Pancreas (tissue), 10 donors: ENCODE measurements at places on chromosomes 5 and 9. TPM values are rescaled to one million over a fixed set of nuclear protein-coding genes. Genes with fewer than 3 reads are reported as not detected.

GRCh38 chr5:71528206-71528605, 58.9 kb upstream of the MCCC2 start:
- no peak for DNase-seq

DNA sequence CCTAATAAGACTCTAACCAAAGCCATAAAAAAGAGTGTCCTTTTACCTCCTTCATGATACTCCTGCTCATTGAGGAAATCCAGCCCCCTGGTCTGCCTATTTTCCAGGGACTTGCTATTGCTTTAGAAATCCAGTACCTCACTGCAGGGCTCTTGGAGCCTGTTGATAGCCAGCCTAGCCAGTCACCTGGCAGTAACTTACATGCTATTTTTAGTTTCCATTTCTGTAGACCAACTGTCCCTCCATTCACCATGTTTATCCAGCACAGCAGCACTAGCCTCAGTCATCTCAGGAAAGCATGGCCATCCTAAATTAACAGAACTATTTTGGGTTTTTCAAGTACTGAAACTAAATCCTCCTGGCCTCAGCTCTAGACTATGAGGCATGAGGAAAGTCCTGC, 91.5 kb upstream of the PHF24 start:
- no peak for DNase-seq

- no peak for DNase-seq
These were observed 1.2 kb upstream of the NIPAL4 start for GRCh38 chr5:157458835-157459234.

The AGXT2 gene
- total RNA-seq = not detected

DNA sequence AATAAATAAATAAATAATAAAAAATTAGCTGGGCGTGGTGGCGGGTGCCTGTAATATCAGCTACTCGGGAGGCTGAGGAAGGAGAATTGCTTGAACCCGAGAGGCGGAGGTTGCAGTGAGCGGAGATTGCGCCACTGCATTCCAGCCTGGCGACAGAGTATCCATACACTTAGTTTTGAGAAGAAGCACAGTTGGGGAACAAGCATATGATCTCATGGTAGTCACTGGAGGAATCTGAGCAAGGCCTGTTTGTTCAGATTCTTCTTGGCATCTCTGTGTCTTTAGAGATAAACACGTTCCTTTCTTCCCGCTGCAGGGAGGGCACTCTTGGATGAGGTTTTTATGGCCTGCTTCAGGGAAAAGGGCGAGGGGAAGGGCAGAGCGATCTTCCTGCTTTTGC, 15.6 kb upstream of the DENND1A start:
- DNase-seq = no peak

DNA sequence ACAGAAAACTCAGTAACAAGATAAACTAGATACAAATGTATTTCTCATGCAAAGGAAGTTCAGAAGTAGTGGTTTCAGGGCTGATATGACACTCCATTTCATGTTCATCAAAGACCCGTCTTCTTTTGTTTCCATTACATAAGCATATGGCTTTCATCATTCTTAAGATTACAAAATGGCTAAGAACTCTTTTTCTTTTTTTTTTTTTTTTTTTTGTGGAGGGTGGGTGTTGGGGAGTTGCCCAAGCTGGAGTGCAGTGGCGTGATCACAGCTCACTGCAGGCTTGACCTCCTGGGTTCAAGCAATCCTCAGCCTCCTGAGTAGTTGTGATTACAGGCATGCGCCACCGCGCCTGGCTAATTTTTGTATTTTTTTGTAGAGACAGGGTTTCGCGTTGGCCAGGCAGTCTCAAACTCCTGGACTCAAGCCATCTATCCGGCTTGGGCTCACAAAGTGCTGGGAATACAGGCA, 22.0 kb upstream of the PTBP3 start:
- no peak for DNase-seq

- no peak for DNase-seq
These were observed 6.5 kb upstream of the MAT2B start for GRCh38 chr5:163498886-163499285.

DNA sequence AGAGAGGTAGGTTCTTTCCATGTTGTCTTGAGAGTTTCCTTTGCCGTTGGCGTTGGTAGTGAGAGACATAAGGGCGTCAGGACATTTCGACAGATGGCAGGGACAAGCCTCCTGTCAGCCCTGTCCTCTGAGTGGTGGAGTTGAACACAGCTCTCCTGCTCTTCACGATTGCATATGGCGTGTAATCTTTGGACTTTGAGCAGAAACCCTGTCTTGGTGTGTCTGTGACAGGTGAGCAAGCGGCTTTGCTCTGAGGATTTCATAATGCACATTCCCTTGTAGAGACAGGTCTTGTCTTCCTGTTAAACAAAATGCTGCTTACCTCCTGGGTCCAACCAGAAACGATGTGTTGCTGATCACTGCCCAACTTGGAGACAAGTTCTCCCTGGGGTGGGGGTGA, 146.5 kb downstream of the NXNL2 start:
- no peak for DNase-seq

DNA sequence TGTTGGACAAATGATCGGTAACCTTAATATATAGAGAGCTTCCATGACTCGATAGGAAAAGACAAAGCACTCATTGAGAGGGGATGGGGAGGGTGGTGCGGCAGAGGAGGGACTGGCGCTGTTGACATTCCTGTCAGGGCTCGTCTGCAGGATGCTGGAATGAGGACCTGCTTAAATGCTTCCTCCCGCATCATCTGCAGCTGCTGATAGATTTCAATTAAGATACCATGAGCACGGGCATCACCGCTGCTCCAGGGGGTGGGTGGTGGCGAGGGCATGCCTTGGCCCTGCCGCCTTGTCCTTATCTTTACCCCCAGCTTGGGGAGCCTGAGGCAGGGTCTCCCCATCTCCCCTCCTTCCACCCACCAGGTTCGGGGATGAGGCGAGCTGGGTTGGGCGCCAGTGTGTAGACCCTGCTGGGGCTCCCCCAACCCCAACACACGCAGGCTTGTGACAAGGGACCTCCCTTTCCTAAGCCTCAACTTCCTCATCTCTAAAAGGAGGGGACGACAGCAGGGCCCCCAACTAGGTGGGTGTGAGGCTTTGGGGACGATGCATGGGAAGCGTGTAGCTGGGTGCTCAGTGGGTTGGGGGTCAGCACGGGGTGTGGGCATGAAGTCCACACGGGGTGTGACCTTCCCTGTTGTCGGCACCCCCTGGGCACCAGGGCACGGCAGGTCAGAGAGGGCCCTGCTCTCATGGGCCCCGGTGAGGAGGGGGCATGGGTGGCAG, 11.7 kb upstream of the QRFP start:
- no peak for DNase-seq

DNA sequence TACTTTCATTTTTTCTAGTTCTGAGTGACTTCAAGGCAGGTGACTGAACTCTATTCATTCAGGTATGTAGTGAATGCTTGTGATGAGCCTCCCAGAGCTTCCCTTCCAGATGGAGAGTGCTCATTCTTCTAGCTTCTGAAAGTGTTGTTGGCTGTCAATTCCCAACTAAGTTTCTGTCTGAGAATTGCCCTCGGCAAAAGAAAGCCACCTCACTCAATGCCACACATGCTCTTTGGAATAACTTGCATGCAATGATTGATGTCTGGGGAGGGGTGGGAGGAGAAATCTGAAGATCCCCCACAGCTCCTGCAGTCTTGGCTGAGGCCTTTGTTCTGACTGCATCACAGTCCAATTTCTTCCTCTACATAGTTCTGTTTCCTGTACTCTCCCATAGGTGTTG, 123.1 kb upstream of the C6 start:
- no peak for DNase-seq

The PALM2AKAP2 gene
- not detected for total RNA-seq

The EIF4E1B gene
- total RNA-seq = not detected

The SLC34A1 gene
- not detected for total RNA-seq

DNA sequence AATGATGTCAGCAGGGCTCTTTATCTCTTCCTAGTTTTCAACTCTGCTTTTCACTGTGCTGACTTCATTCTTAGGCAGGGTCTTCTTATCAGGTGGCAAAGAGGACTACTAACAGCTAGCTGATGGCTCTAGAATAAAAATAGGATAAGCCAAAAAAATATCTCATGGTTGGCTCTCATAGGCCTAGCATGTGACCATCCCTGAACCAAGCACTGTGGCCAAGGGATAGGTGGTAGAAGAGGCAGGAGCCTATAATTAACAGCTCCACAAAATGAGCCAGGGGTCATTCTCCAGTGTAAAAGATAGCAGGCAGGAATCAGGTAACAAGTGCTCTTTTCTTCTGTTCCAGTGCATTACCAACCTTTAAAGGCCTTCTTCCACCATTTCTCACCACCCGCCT, 21.1 kb downstream of the ANKDD1B start:
- no peak for DNase-seq

The ITGA2 gene
- total RNA-seq = 12.6 TPM

The ESM1 gene
- 0.65 TPM for total RNA-seq

GRCh38 chr9:6543204-6543603, 102.3 kb downstream of the GLDC start:
- no peak for DNase-seq

GRCh38 chr9:135888126-135888765, 19.1 kb downstream of the CAMSAP1 start:
- DNase-seq = no peak

The PRRX2 gene
- 0.16 TPM for total RNA-seq

The LPAR1 gene
- total RNA-seq = 3.8 TPM

DNA sequence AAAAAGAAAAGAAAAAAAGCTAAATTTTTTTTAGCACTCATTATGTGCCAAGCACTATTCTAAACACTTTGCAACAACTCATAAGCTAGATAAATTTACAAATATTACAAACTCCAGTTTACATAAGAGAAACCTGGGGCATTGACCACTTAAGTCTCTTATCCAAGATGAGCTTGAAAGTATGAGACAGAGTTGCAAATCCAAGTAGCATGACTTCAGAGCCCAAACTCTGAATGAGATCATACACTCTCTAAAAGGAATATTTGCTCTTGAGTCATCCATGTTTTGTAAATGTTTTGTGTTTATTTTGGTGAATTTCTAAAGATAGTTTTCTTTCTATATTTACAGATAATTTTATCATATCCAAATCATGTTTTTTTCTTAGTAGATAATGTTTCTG, 4.0 kb upstream of the SHOC1 start:
- DNase-seq = no peak

DNA sequence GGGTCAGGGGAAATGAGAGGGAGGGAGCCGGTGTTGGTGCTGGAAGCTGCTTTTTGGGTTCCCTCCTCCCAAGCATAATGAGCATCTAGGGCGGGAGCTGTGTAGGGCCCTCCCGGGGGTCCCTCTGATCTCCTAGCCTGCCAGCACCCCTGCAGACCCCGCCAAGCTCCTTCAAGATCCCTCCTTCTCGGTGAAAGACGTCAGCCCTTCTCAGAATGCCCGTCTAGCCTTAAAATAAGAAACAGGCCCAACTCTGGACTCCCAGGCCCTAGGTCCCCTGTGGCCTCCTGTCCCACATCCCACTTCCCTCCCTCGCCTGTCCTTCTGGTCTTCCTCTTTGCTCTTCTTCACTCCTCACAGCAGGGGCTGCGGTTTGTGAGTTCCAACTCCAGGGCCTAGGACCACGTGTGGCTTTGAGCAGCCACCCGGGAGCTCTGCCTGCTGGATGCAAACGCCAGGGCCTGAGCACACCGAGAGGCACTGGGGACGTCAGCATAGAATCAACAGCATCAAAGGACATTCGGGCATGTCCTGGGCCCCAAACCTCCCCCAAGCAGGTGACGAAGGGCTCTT, 8.8 kb upstream of the SCGB3A1 start:
- DNase-seq = no peak

- no peak for DNase-seq
These were observed 104.7 kb downstream of the LHFPL2 start for GRCh38 chr5:78543916-78544315.

DNA sequence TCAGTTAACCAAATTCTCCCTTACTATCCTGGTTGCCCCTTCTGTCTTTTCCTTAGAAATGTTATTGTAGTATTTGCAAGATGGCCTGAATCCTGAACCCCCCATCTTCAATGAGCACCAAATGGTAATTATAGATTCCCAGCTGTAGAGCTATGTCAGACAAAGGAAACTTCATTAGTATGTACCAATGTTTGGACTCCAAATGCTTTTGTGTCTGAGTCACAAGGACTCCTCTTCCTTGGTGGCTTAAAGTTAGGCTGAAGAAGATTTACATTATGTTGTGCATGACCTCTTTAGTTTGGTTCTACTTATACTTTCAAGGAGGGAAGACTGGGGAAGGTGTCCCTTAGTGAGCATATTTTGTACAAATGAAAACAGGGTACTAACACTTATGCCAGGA, 105.9 kb upstream of the CDKN2B start:
- DNase-seq = no peak

DNA sequence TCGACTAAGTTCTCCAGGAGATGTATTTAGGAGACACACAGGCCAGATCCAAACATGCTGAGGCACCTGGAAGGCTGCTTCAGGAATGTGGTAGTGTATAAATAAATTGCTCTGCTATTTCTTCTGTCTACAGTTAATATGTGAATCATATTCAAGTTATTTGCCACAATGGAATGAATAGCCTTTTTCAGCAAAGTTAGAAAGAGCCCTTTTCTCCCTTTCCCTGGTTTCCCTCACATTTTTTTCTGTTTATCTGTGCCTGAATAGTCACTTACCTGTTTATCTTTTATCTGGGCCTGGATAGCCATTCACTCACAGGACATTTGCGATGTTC, 44.1 kb upstream of the CLINT1 start:
- no peak for DNase-seq

DNA sequence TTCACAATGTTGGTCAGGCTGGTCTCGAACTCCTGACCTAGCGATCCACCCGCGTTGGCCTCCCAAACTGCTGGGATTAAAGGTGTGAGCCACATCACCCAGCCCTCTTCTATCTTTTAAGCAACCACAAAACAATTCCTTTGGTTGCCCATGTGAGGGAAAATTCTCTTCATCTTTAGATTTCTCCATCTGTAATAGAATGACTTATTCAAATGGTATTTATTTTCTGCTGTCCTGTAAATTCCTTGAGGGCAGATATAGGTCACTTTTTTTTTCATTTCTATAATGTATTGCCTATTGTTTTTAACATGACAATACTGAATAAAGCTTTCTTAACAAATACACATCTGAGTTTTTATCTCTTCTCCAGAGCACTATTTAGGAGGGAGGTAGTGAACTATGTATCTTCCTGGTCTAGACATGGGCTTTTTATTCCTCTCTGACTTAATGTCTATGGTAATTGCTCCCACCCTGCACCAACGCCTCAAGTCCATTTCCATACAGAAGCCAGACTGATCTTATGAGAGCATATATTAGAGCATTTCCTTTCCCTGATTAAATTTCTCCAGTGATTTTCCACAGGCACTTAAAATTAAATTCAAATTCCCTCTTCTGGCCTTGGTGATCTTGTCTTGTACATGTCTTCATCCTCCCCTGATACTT, 595.6 kb downstream of the CAAP1 start:
- DNase-seq = no peak

The SLCO4C1 gene
- total RNA-seq = 1.1 TPM
